ENCODE measurements at places on chromosomes 6 and 20. TPM values are rescaled to one million over a fixed set of nuclear protein-coding genes. Genes with fewer than 3 reads are reported as not detected.

The KIFC1 gene
- 4.0 TPM for polyA plus RNA-seq

The PHACTR1 gene
- 0.65 TPM for polyA plus RNA-seq

The VWA7 gene
- polyA plus RNA-seq: 0.37 TPM

The HRH3 gene
- not detected for polyA plus RNA-seq

The TINAG gene
- not detected for polyA plus RNA-seq

The CST4 gene
- polyA plus RNA-seq: not detected

The OR2H1 gene
- not detected for polyA plus RNA-seq

The BHLHE23 gene
- polyA plus RNA-seq: not detected
